ENCODE measurements at places on chromosomes 11 and 22.

GRCh38 chr11:100789500-100789899 is 102.4 kb downstream of the ARHGAP42 start:
- DNase-seq: no peak

GRCh38 chr22:49826603-49827270 is 936 bp downstream of the BRD1 start:
- DNase-seq: peak; percentile 23

- DNase-seq: no peak
Observed at GRCh38 chr11:72924568-72925190, 110.5 kb downstream of the ATG16L2 start.

DNA sequence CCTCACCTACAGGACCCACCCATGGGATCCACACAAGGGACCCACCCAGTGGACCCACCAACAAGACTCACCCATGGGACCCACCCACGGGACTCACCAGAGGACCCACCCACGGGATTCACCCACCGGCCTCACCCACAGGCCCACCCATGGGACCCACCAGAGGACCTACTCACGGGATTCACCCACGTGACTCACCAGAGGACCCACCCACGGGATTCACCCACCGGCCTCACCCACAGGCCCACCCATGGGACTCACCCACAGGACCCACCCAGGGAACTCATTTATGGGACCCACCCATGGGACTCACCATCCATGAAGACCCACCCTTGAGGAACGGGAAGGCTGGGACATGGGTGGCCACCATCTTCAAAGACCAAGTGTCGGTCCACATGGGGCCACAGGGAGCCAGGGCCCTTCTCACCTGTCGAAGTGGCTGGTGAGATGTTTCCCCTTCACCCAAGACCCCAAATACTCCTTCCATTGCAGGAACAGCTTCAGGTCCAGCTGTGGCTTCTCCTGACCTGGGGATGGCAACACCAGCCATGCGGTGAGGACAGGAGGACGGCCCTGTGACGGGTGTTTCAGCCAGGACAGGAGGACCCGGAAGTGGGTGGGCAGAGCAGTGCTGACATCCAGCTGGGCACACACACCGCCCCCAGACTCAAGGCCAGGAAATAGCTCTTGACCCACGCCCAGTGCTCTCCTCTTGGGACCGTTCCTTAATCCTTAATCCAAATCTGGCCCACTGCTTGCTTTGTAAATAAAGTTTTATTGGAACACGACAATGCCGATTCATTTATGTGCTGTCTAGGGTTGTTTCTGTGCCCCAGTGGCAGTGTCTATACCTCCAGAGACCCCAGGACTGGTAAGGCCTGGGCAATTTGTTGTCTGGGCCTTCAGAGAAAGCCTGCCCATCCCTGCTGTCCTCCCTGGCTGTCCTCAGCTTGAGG is 1005.1 kb downstream of the BRD1 start:
- no peak for DNase-seq

DNA sequence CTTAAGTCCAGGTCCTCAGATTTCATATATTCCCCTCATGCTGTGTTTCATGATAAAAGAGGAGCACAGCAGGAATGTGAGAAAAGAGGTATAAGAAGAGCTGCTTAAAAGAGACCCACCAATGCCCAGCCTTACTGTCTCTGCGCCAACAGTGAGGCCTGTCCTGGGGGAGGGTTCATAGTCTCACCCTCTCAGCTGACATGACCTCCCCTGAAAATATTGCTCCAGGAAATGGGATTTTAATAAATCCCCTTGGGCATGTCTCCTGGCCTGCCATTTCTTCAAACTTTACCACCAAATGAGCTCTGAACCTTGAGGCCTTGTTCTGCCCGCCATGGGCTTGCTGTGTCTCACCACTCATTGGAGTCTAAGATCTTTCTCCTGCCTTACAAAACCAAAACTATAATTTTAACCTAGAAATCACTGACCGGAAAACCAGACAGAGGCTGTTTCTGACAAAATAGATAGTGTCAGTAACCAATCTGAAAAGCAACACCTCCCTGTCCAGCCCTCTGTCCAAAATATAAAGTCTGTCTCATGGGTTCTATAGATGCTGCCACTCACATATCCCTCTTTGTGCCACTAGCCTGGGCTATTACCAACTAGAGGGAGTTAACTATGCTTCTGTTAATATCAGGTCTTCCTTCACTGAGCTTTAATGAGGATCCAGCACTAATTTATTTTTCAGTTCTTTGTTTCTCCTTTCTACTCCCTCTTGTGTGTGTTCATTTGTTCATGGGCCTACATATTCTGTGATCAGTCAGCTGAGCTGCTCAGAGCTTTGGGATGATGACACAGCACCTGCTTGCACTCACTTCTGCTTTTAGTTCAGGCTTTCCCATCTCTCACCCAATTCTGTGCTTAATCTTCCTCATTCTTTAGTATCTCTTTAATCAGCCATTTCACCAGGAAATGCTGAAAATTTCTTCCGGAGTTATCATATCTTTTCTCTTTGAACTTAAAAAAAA is at the start of gene OR2AG2:
Gene OR2AG2, minus strand, starts transcription at position 51 of the 968 bp plus-strand sequence. CDS start 3,019 bp downstream, outside the sequence.
- no peak for DNase-seq

DNA sequence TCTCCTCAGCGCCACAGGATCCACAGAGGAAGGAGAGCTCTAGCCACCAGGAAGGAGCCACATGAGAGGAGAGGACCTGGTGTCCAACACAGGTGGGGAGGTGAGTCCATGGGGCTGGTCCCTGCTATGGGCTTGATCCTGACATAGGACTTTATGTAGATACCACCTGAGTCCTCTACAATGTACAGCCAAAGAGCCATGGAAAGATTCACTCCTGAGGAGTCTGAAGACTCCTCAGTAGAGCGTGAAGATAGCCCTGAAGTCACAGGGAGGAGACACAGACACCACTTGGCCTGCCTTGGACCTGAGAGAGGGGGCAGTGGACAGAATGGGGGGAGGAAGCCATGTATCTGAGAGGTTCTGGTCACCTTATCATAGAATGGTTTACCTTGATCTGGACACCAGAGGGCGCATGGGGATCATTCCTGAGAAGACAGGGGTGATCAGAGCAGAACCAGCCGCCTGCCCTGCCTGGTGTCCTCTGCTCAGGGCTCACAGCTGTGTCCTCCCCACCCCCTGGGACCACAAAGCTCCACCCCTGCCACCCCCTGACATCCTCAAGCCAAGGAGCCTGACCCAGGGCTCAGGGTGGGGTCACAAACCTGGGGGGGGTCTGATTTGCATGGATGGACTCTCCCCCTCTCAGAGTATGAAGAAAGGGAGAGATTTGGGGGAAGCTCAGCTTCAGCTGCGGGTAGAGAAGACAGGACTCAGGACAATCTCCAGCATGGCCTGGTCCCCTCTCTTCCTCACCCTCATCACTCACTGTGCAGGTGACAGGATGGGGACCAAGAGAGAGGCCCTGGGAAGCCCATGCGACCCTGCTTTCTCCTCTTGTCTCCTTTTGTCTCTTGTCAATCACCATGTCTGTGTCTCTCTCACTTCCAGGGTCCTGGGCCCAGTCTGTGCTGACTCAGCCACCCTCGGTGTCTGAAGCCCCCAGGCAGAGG is 77.0 kb downstream of the ZNF280B start:
- DNase-seq: peak; percentile 49

- no peak for DNase-seq
Observed at GRCh38 chr22:26075251-26075650, 94.0 kb upstream of the SEZ6L start.

- DNase-seq: no peak
Observed at GRCh38 chr11:63445720-63446119, 45.2 kb downstream of the PLAAT5 start.

DNA sequence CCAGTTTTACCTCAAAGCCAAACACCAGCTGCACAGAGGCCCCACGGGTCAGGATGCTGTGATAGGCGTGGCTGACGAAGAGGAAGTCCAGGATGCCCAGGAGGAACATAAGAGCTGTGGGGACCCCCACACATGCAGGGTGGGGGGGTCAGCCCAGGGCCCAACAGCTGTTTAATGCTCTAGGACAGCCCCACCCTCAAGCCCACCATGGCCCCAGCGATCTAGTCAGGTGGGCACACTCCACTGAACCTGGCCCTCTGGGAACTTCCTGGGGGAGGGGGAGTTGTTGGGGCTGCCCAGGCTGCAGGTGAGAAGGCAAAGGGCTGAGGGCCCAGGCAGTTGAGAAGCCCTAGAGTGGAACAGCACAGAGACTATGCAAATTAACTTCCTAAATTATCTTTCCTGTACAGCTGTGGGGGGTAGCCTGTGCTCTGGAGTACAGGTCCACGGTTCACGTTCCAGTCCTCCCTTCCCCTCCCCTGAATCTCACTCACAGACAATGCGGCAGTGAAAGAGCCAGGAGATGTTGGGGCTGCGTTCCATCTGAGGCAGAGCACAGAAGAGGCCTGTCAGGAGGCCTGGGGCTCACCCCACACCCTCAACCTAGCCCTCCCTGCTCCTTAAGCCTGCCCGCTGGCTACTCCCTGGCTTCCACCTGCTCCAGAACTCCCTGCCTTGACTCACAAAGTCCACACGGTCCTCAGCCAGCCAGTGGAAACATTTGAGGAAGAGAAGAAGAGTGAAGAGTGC is 1.9 kb downstream of the SYVN1 start:
- no peak for DNase-seq

DNA sequence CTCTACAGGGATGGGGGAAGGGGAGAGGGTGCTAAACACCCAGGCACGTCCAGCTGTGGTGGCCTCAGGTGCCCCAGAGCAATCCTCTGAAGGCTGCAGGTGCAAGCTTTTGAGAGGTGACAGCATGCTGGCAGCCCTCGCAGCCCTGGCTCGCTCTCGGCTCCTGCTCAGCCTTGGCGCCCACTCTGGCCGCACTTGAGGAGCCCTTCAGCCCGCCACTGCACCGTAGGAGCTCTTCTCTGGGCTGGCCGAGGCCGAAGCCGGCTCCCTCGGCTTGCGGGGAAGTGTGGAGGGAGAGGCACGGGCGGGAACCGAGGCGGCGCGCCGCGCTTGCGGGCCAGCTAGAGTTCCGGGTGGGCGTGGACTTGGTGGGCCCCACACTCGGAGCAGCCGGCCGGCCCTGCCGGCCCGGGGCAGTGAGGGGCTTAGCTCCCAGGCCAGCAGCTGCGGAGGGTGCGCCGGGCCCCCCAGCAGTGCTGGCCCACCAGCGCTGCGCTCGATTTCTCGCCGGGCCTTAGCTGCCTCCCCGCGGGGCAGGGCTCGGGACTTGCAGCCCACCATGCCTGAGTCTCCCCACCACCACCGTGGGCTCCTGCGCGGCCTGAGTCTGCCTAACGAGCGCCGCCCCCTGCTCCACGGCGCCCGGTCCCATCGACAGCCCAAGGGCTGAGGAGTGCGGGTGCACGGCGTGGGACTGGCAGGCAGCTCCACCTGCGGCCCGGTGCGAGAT is 112.1 kb downstream of the TRIM29 start:
- DNase-seq: no peak

DNA sequence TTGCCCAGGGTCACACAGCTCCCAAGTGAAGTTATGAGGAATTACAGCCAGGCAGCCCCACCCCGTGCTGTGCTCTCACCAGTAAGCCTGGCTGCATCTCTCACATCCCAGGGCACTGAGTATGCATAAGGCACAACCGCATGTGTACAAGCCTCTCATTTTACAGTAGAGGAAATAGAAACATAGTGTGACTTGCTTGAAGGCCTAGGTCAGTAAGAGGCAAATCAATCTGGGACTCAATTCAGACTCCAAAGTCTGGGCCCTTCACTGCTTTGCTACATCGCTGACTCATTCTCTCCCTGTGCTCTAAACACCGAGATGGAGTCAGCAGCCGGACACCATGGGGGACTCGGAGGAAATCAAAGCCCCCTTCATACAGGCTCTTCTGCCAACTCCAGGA is 7.9 kb downstream of the ABTB2 start:
- no peak for DNase-seq

DNA sequence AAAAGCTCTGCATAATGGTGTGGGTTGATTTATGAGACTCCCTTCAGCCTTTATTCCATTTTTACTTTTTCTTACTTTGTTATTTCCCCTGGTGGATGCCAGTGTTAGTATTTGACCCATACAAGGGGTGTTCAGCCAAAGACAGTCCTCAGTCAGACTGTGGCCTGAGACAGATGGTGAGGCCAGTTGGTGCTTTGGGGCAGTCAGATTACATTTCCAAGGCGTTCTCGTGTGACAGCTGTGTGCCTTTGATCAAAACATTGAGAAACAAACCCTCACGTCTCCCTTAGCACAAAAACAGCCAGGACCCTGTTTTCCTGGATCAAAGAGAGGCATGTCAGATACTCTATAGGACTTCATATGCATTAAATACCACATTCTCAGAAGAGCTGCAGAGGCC is 31.3 kb upstream of the SLN start:
- no peak for DNase-seq

GRCh38 chr11:26976389-26976788 is 17.5 kb upstream of the FIBIN start:
- DNase-seq: no peak

DNA sequence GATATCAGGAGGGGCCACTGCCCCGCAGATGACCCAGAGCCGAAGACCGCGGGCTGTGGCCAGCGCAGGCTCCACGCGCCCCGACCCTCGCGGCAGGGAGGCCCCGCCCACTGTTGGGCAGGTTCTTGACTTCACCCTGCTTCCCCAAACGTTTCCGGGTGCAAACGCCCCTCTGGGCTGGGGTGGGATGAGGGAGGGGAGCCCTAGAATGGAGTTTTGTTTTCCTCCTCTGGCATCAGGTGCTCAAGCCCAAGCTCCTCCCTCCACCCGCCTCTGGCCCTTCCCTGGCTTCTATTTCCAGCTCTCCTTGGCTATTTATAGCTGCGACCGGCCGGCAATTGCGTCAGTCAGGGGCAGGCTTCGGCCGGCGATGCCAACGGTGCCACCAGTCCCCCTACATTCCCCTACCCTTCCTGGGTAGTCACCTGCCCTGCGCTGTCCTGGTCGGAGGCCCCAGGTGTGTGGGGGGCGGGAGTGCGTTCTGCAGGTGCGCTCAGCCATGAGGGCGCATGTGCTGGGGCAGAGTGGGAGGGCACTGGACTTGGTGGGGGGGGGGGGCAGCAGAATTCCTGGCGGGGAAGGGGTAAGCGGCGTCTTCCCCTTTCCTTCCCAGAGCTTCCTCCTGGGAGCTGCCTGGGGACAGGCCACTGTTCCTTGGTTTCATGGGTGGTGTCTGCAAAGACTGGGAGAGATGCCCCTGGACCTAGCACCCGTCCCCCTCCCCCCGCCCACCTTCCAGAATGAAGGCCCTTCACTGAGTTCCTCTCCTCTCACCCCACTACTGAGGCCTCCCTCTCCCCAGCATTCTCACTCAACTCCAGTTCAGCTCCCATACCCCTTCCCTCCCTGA is 23.6 kb downstream of the DUSP8 start:
- DNase-seq: no peak

- no peak for DNase-seq
Observed at GRCh38 chr22:21948824-21949568, 3.7 kb downstream of the PPM1F start.

DNA sequence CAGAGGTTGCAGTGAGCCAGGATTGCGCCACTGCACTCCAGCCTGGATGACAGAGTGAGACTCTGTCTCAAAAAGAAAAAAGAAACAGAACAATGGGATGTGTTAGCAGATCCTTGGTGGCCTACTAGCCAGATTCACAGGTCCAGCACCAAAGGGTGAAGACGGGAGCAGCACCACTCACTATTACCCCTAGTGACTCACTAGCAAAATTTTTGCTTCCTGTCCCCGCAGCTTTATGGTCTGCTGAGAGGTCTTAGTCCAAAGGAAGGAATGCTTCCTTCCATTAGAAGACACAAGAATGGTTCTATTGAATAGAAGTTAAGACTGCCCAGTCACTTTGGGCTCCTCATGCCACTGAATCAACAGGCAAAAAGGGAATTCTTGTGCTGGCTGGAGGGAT is 35.9 kb upstream of the NUP50 start:
- DNase-seq: no peak
